HT1080 (cell line): ENCODE measurements at places on chromosomes 6 and 20.
A peak's percentile ranks its signal among the peaks of the same experiment; 100 is the strongest.

GRCh38 chr20:47773371-47773786, 11.9 kb downstream of the SULF2 start:
- no peak for DNase-seq

GRCh38 chr20:62529896-62530642, 54.3 kb upstream of the GATA5 start:
- DNase-seq, result no peak

DNA sequence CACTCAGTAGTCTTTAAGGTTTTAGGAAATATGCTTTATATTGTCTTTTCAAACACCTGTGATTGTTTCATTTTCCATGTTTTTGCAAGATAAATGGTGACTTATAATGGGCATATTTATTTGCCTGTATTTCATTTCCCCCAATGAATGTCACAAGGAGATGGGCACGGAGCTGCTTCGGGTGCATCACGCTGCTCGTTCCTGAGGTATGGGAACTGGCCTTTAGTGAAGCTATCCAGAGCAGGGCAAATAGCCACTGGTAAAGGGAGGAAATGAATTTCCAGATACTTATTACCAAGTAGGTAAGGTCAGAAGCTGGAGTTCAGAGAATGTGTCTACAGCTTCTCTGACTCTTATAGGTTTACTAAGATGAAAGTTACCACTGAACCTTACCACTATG, 3.7 kb downstream of the POU3F2 start:
- no peak for DNase-seq

DNA sequence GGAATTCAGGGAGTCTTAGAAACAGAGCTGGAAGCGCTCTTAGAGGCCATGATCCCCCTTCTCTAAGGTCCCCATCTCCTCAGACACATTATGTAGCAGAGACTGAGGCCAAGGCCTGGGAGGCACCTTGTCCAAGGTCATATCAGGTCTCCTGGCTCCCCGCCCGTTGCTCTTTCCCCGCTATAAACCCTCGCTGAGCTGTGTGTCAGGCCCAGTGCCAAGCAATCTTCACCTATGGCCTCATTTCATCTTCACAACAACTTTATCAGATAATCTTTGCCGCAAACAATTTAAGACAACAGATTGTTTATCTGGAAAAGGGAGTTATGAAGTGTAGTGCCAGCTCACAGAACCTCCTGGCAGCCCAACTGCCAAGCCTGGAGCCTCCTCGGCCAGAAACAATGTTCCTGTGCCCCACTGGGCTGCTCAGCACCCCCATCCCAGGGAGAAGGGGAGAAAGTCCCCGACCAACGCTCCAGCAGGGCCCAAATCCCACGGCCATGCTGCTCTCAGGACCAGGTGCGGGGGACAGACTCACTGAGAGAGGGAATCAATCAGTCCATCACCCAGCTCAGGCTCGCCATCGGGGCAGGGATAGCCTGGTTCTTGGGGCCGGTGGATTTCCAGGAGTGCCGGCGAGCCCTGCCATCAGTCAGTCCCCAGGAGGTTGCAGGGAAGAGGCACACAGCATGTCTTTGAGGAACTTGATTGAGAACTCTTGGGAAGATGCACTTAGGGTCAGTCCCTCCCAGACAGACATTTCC, 16.9 kb upstream of the FANCE start:
- DNase-seq, result no peak

DNA sequence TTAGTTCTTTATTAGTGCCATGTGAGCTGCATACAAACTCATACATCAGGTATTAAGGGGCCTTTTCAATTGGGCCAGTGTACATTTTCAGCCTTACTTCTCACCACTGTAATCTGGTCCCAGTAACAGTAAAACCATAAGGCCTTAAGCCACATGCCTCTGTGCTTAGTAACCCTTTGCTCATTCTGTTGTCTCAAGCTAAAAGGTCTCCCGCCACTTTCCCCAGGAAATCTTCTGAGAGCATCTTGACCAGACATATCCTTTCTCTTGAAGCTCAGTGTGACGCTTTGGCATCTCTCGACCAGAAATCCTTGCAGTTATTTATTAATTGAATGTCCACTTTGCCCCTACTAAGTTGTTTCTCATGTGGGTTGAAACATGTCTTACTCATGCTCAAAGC, 68.0 kb downstream of the CYP39A1 start:
- peak; percentile 3 for DNase-seq

DNA sequence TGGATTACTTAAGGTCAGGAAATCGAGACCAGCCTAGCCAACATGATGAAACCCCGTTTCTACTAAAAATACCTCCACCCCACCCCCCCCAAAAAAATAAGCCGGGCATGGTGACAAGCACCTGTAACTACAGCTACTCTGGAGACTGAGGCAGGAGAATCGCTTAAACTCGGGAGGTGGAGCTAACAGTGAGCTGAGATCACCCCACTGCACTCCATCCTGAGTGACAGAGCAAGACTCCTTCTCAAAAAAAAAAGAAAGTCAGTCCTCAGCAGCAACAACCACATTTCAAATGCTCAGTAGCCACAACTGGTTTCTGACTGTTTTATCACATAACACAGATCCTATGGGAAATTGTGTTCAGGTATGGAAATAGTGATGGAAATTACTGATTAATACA, 135.3 kb downstream of the HFE start:
- DNase-seq, result no peak

GRCh38 chr20:50652702-50653294, 38.5 kb downstream of the RIPOR3 start:
- DNase-seq, result no peak

GRCh38 chr6:38184585-38185080, 365.1 kb downstream of the ZFAND3 start:
- no peak for DNase-seq

DNA sequence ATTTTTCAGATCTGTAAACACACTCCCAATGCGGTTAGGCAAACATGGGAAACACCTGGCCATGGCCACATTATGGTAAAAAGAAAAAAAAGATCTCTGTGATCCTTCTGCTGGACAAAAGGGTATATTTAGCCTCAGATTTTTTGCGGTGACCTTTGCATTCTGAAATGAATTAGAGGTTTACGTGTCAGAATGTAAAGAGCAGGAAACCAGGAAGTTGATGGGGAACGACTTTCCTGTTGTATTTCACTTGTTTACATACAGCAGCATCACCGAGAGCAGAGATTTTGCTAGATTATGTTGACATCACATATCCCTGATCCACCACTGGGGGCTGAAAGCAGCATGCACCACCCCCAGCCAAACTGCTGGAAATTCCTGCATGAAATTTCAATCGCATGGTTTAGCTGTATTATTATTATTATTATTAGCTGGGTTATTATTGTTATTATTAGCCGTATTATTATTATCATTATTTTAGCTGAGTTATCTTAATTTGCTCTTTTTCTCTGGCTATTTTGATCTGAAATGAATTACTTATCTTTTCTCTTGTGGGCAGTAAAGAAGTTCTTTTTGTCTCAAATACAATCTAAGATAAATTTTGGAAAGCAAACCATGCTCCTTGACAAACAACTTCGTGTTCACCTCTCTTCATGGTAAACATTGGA, 189.4 kb downstream of the ZFP64 start:
- peak; percentile 48 for DNase-seq
